Endothelial cell of umbilical vein (primary cell): ENCODE measurements at places on chromosomes 4 and X.

DNA sequence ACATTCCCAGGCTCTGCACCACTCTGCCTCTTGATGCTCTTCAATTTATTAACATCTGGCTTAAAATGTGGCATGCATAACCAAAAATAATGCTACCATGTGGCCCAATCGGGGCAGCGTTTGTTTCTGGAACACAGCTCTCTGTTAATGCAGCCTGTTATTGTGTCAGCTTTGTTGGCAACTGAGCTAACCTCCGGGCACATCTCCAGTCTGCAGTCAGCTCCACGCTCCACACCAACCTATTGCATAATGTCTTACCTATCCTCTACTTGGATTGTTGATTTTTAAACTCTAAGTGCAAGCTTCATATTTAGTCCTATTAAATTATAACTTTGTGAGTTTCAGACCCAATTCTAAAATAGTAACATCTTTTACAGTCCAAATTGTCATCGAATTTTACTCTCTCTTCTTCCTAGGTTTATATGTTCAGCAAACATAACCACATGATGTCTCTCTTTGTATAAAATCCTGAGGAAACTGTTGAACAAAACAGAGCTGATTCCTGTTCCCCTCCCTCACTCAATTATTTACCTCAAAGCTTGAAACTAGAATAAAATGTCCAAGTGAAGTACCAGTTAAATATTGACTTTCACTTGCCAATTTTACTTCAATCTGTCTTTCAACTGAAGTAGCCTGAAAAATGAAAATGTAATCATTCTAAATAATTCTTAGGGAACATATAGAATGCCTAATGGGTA lies 92.2 kb upstream of the RAPGEF2 start:
- no peaks in the 10 kb centered on the region for H3K27me3 ChIP-seq
- DNase-seq = no peak
- no peak overlapping the region for H3K27ac ChIP-seq
- H3K4me1 ChIP-seq = no peaks in the 10 kb centered on the region
- no peaks in the 10 kb centered on the region for H3K36me3 ChIP-seq

DNA sequence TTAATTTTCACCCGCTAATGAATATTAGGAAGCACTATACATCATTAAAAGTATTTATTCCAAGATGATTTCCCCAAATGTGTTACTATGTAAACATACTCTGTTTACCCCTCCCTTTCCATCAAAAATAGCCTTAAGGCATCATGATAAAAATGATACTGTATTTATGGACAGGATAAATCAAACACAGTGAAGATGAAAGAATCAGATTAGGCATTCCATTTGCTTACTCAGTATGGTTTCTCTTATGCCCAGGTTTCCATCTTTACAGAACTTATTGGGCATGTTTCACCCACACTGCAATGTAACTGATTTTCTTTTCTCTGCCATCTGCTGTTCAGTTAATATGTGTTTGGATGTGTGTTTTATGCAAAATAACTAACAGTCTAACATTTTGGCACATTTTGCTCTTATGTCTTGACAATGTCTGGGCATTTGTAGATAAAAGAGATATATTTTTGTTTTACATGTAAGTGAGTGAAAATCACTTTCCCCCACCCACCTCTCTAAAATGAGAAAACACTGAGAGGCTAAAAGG lies 445.2 kb downstream of the RPA4 start:
- H3K4me1 ChIP-seq = no peaks in the 10 kb centered on the region
- DNase-seq = no peak
- no peaks in the 10 kb centered on the region for H3K36me3 ChIP-seq
- H3K4me3 ChIP-seq = no peak overlapping the region
- no peak overlapping the region for H3K27ac ChIP-seq

DNA sequence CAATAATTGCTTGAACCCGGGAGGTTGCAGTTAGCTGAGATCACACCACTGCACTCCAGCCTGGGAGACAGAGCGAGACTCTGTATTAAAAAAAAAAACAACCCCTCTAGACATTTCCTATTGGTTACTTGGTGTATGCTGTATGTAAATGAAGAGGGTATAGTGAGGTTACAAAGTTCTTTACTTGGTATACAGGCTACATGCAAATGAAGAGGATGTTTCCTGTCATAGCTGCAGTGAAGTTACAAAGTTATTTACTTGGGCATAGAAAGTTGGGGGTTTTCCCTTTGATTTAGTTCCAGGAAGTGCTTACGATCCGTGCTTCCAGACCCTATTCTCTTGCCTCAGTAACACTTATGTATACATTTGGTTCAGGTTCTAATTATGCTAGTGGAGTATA lies 38.4 kb upstream of the CLNK start:
- H3K4me1 ChIP-seq = no peaks in the 10 kb centered on the region
- no peaks in the 10 kb centered on the region for H3K36me3 ChIP-seq
- H3K27ac ChIP-seq = no peak overlapping the region
- no peak overlapping the region for H3K4me3 ChIP-seq
- no peak for DNase-seq
- H3K27me3 ChIP-seq = no peaks in the 10 kb centered on the region

DNA sequence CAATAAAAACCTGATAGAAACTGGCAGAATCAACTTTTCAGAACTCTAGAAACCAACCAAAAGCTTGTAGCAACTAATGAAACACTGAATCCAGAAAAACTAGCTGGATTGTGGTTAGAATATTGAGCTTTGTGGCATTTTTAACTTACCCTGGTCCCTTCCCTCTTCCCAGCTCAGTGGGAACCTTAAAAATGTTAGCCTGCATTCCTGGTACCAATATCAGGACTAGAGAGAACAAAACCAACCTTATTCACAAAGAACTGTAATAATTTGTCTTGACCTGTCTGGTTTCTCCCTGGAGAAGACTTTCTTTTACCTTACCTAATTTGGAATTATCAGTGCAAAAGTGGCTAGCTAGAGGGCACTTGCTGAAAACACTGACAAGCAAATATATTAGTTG lies 21.2 kb downstream of the SH3D19 start:
- H3K27me3 ChIP-seq = no peaks in the 10 kb centered on the region
- no peaks in the 10 kb centered on the region for H3K4me1 ChIP-seq
- H3K36me3 ChIP-seq = no peaks in the 10 kb centered on the region
- no peak for DNase-seq
- no peak overlapping the region for H3K4me3 ChIP-seq
